ENCODE measurements at places on chromosomes 2 and 18.

DNA sequence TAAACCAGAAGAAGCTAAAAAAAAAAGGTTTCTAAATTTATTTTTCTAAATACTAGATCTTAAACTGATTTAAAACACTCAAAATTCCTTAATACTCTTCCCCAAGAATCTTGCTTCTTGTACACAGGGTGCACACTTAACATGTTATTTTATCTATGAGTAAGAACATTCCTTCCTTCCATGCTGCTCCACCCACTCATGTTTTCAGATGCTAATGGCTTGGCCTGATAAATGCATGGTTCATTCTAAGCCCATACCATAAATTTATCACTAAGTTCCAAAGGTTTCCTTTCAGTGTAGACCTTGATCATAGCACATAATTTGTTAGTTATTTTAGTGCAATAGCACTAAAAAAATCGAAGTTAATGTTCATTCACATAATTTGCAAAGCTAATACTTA is 8.1 kb downstream of the FBXO48 start:
- DNase-seq = no peak

DNA sequence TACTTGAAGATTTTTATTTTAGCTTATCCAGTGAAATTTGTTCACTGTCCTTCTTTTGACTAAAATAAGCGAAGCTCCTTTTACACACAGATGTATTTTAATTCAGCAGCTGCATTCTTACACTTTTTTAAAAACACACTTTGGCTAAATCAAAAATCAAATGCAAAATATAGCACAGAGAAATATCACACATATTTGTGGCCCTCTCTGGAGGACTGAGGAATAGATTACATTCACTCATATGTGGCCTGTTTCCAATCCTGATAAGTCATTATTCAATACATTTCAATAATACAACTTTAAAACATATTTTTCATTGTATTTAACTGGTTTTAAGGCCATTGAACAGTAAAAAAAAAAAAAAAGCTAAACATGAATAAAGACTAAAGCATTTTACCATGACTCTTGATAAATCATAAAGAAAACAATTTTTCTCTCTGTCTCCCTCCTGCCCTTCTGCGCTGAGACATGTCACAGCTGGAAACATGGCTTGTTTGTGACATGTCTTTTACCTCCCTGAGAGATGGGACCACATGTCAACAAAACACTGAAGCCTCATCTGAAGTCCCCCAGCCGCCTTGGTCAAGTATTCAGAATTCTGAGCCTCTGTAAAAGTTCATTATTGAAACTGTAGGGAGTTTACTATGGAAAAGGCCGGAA is 221.0 kb downstream of the ZNF407 start:
- no peak for DNase-seq

GRCh38 chr2:137151731-137152130 is 386.4 kb downstream of the THSD7B start:
- no peak for DNase-seq

GRCh38 chr2:9952856-9953503 is 1.5 kb downstream of the GRHL1 start:
- DNase-seq = no peak

GRCh38 chr2:26401739-26402541 is at the start of gene DRC1:
Gene DRC1, plus strand, starts transcription at chr2:26401920. Its CDS starts 70 bp downstream, at chr2:26401990.
- no peak for DNase-seq

- no peak for DNase-seq
Measured at GRCh38 chr2:220353897-220354296, 726.5 kb downstream of the SLC4A3 start.

DNA sequence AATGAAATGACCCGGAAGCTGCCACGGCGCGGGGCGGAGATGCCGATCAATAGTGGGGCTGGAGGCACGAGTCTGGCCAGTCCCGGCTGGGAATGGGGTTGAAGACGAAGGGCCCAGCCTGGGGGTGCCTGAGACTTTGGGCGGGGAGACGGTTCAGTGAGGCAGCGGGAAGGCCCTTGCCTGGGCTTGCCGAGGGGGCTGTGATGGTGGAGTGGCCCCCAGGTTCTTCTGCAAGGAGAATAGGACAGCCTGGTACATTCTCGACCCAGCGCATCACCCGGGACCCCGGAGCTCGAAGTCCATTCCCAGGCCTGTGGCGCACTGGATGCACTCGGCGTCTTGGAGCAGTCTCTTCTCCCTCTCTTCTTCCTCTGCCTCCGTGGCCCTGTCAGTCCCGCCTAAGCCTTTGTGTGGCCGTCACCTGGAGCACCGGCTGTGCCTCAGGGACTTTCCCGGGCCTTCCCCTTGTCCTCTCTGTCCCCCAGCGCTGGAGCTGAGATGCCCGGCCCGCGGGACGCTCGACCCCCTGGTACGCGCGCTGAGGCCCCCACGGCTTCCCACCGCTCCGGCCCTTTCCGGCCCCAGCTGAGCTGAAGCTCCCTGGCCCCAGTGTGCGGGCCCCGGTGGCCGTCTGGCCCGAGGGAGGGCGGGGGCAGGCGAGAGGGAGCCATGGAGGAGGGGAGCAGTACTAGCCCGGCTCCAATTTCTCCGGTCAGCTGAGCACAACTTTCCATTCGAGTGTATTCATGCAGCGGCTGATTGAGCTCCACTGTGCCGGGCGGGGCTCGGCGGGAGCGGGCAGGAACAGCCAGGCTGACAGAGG is 8.0 kb downstream of the SIX3 start:
- DNase-seq = no peak

GRCh38 chr2:1683297-1683696 is 61.0 kb downstream of the PXDN start:
- DNase-seq = no peak

DNA sequence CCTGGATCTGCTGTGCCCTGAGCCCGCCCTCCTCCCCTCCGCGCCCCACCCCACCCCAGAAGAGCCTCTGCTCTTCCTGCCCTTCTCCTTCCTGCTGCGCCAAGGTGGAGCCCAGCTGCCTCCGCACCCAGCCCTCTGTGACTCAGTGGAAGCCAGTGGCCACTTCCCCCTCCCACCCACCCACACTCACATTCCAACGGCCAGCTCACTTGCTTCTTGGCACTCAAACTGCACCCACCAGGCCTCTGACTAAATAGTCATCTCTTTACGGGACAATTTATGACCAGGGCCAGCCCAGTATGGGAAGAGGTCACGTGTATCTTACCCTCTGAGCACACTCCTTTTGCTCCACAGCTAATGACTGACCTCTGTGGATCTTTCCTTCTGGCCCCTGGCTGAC is 150.4 kb upstream of the SLC1A4 start:
- peak; percentile 82 for DNase-seq

DNA sequence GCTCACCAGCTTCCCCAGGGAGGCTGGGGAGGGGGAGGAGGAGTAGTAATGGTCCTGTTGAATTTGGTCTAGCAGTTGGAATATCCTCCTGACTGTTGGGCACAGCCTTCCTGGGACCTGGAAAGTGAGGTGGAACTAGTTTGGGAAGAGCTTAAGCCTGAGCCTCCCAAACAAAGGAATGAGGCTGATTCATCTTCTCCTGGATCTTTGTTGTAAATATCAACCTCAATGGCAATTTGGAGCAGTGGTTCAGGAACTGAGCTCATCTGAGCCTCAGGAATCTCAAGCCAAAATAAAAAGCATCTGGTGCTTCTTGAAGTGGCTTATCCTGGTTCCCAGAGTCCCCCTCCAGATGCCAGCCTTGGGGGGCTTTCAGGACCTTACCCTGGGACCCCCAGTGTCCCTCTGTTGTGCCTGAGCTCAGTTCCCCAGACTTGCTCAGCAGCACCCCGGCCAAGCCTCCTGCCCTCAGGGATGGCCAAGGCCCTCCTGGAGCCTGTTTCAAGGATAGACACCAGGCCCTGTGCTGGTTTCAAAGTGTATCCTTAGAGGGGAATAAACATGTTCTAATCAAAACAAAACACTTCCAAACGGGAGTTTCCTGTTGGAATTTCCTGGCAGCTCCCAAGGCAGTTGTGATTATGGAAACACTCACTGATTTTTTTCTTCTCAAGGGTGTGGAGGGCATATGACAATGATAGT is 112.6 kb downstream of the DDX1 start:
- DNase-seq = no peak

DNA sequence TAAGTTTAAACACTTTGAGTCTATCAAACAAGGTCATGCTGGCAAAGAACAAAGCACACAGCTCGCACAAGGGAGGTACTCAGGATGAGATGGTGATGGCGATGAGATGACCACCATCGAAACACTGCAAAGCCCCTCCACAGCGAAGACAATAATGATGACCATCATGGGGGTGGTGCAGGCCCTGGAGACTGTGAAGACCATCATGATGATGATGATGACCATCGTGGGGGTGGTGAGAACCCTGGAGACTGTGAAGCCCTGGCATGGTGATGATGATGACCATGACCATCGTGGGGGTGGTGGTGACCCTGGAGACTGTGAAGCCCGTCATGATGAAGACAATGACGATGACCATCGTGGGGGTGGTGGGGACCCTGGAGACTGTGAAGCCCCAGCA is 81.6 kb upstream of the SALL3 start:
- no peak for DNase-seq

DNA sequence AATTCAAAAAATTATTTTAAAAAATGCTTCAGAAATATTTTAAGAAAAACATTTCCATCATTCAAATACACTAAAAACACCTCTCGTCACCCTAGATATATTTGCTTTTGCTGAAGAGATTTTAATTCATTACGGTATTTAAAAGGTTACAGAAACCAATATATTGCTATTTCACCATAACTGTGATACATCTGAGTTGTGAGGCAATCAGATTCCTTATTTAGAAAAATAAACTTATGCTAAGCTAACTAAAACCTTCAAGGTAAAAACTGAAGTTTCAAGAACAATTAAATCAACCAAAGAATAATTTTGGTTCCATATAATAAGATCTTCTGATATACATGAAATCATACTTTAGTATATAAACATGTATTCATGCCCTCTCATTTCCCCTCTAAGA is 32.8 kb downstream of the PELI1 start:
- DNase-seq = no peak

DNA sequence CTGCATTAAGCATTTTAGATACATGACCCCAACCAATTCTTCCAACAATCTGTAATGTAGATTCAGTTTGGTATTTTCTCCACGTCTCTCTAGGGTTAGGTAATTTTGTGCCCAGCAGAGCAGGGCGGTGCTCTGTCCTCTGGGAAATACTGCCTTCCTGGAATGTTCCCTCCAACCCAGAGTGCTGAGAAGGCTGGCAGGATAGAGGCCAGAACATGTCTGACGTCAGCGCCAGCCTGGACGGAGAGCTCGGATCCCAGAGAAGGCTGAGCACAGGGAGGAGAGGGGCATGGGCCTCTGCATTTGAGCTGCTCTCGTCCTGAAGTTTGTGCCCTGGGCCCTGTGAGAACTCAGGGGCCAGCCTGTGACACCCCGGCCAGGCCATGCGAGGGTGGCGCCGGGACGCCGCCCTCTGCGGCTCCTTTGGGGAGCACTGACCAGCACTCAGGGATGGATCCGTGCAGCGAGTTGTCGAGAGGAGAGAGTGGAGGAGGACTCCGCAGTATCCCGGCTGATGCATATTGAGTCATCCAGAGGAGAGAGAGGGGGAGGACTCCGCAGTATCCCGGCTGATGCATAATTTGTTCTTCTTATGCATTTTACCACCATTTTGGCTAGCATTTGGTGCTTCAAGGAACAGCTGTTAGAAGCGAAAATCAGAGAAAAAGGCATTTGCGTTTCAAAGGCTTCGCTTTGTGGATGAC is 80.0 kb upstream of the PXDN start:
- no peak for DNase-seq
